ENCODE measurements at places on chromosomes 16 and 17.

DNA sequence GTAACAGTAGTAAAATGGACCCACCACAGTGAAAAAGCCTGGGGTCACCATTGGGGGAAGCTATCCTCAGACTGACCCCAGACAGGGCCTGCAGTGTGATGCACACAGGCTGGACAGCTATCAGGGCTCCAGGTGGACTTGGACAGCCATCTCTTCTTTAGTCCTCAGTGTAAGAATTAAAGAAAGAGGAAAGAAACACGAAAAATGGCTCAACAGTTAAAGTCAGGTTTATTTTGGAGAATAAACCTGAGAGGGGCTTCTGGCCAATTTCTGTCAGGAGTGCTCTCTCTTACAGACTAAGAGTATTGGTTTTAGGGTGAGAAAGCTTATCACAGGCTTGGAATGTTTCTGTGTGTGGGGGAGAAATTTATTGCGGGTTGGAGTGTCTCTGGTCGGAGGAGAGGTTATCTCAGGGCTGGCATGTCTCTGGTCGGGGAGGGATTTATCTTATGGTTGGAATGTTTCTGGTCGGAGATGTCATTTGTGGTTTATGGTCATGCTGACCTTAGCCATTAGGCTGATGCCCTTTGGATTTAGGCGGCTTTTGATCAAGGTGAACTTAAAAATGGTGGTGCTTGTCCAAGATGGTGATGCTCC lies 10.8 kb upstream of the B4GALNT2 start:
- DNase-seq, result no peak

DNA sequence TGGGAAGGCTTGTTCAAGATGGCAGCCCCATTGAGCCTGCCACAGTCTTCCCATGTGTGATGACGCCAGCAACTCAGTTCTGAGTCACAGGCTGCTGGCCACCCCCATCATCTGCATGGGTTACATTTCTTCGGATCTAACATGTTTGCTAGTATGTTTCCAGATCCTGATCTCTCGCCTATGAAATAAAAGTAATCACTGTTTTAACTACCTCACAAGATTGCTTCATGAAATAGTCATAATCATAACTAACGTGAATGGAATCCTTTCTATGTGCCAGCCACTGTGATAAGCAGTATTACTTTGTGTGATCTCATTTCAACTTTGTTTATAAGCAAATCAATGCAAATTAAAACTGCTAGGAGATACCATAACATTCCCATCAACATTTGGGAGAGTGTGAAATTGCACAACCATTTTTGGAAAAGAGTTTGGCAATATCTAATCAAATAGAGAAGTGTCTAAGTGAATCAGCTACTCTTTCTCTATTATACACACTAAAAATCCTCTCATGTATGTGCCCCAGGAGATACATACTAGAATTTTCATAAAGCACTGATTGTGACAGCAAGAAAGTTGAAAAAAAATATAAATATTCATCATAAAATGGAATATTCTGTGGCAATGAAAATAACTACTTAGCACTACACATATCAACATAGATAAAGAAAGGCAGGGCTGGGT lies 300.2 kb upstream of the IRX5 start:
- DNase-seq, result no peak

DNA sequence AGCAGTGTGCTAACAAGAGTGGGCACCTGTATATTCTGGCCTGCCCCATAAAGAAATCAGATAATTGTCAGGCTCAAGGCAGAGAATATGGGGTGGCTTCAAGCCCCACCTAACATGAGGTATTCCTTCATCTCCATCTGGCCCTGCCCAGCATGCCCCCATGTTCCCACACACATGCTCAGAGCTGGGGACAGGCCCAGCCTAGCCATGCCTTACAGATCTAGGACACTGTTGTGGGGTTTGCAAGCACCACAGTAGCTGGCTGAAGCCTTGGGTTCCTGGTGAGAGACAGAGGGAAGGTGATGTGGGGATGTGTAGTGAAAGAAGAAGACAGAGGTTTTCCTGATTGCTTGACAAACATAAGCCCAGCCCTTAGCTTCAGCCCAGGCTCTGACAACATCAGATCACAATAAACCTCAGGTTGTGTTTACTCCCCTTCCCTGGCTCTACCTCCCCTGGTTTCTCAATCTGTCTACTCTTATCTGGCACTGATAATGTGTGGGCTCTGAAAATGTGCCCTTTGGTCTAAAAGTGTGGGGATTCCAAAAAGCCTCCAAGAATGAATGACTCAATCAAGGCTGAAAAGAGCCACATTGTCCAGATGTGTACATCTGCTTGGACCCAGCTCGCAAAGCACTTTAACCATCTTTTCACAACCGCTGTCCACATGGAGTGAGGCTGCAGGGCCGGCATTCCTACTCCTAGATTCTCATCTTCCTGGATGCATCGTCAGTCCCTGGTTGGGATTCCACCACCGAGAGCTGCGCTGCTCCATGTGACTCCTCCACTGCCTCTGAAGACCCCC lies 34.4 kb downstream of the CDRT4 start:
- DNase-seq, result no peak

DNA sequence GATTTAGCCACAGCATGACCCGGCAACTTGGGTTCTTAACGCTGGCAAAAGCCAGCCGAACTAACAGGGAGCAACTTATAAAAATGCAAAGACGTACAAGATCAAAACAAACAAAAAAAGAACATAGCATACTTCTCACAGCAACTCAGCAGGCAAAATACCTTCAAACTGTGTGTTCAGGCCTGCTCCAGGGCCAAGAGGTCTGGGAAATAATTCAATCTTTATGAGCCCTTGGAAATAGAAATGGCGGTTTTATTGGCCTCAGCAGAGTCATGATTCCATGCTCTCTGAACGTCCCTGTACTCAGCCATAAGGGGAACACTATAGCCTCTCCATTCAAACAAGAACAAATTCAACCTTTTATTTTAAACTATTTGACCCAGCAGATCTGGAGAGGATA lies 101.3 kb upstream of the C17orf78 start:
- DNase-seq, result no peak

DNA sequence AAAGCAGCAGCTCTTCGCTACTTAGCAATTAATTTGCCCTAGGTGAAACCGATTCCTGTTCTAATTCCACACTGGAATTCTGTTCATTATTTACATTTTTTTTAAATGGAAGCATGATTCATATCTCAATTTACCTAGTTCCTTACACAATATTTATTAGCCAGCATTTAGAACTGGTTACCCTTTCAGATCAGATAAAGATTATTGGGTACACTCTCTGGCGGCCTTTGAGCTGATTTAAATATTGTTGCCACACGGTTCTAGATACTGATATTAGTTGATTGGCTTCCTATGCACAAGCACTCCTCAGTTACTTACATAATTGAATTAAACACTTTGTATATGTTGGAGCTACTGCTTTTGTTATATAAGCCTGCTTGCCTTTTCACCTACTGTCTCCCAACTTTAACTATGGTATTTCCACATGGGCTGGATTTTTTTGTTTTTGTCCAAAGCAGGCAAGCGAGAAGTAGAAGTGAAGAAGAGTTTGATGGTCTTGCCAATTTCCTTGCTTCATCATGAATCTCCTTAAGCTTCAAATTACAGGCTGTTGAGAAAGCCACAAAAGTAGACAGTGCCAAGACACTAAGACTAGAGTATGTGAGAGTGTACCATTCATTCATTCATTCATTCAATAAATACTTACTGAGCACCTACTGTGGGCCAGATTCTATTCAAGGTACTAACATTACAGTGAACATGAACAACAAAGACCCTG lies 3.9 kb upstream of the ALDH3A2 start:
- DNase-seq, result no peak

- DNase-seq, result no peak
These were observed 225.0 kb upstream of the SALL1 start for GRCh38 chr16:51376080-51376479.

DNA sequence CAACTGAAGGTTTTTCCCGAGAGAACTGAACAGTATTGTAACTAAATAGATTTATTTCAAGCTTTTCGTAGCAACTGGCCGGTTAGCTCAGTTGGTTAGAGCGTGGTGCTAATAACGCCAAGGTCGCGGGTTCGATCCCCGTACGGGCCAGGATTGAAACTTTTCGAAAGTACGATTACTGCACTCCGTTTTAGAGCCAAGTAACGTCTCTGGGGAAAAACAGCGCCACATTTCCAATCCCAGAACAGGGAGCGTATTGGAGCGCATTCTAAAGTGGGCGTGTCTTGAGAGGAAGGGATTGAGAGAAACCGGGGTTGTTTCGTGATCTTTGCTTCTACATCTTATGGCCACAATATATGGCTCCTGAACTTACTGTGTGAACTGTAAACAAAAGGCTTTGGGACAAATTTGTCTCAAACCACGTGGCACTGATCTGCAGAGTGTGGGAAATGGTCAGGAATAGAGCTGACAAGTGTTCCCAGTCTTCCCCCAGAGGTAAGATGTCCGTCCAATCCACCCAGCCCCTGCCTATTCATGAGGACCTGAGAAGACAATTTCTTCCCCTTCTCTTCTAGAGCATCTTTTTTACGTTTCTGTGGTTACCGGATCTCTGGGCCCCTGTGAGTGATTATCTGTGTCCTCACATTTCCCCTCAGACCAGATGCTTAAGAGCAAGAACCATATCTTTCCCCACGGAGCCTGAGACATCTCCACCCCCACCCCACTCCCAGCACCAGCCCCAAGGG lies 2.3 kb downstream of the BORCS6 start:
- peak; percentile 80 for DNase-seq

Measured in NCI-H2029 (cell line).